ENCODE measurements at places on chromosomes 4 and X.

DNA sequence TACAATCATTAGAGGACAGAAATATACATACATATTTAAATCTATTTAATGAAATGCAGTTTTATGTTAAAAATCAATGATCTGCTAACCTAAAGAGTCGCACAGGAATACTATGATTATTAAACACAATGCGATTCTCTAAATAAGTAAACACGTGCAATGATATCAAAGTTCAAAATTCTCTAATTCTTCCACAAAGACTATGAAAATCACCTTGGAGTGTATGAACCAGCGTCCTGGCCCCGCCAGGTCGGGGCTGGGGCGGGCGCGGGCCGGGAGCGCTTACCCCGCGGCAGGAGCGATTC lies 608 bp upstream of the FAM200B start:
- no peak for DNase-seq
- peak overlapping the region; percentile 77 for H3K4me3 ChIP-seq
- peak overlapping the region; percentile 89 for H3K27ac ChIP-seq
- no peaks in the 10 kb centered on the region for H3K36me3 ChIP-seq
- H3K4me1 ChIP-seq: peaks cover 5% of the 10 kb centered on the region

- H3K27ac ChIP-seq: no peak overlapping the region
- no peaks in the 10 kb centered on the region for H3K4me1 ChIP-seq
- no peak overlapping the region for H3K4me3 ChIP-seq
- H3K27me3 ChIP-seq: no peaks in the 10 kb centered on the region
- DNase-seq: no peak
These were observed 58.7 kb downstream of the TSPAN5 start for GRCh38 chr4:98599617-98600205.

- DNase-seq: no peak
- H3K36me3 ChIP-seq: no peaks in the 10 kb centered on the region
- H3K27ac ChIP-seq: no peak overlapping the region
- peaks cover 3% of the 10 kb centered on the region for H3K4me1 ChIP-seq
These were observed 41.9 kb downstream of the F11 start for GRCh38 chr4:186307916-186308315.

DNA sequence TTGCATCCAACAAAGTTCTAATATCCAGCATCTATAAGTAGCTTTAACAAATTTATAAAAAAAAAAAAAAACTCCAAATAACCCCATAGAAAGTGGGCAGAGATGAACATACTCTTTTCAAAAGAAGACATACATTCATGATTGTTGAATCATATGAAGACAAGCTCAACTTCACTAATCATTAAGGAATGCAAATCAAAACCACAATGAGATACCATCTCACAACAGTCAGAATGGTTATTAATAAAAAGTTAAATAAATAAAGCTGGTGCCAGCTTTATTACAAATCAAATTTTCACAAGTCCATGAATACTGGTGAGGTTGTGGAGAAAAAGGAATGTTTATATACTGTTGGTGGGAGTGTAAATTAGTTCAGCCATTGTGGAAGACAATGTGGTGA lies 592.0 kb downstream of the IQCM start:
- DNase-seq: no peak
- H3K36me3 ChIP-seq: no peaks in the 10 kb centered on the region
- H3K4me3 ChIP-seq: no peak overlapping the region
- no peaks in the 10 kb centered on the region for H3K27me3 ChIP-seq

GRCh38 chr4:145819853-145820181 lies 118.8 kb downstream of the ZNF827 start:
- H3K4me1 ChIP-seq: peaks cover 6% of the 10 kb centered on the region
- DNase-seq: no peak
- H3K36me3 ChIP-seq: peaks cover under 1% of the 10 kb centered on the region
- no peaks in the 10 kb centered on the region for H3K27me3 ChIP-seq
- no peak overlapping the region for H3K4me3 ChIP-seq

GRCh38 chrX:40897718-40898270 lies 162.5 kb upstream of the MED14 start:
- H3K4me3 ChIP-seq: no peak overlapping the region
- no peaks in the 10 kb centered on the region for H3K4me1 ChIP-seq
- peaks cover 3% of the 10 kb centered on the region for H3K27me3 ChIP-seq
- no peak overlapping the region for H3K27ac ChIP-seq

- H3K36me3 ChIP-seq: no peaks in the 10 kb centered on the region
- H3K4me1 ChIP-seq: peaks cover 9% of the 10 kb centered on the region
- H3K27me3 ChIP-seq: peaks cover 18% of the 10 kb centered on the region
- peak; percentile 72 for DNase-seq
- H3K4me3 ChIP-seq: no peak overlapping the region
These were observed 35.6 kb downstream of the GEMIN8 start for GRCh38 chrX:13994104-13994503.

- no peak overlapping the region for H3K27ac ChIP-seq
- no peaks in the 10 kb centered on the region for H3K36me3 ChIP-seq
- DNase-seq: no peak
- peaks cover 2% of the 10 kb centered on the region for H3K27me3 ChIP-seq
These were observed 14.9 kb downstream of the RAB33A start for GRCh38 chrX:130186651-130187050.

GRCh38 chrX:15758140-15758539 lies 20.1 kb downstream of the CA5B start:
- no peak overlapping the region for H3K4me3 ChIP-seq
- no peaks in the 10 kb centered on the region for H3K36me3 ChIP-seq
- H3K4me1 ChIP-seq: no peaks in the 10 kb centered on the region
- DNase-seq: no peak
- no peak overlapping the region for H3K27ac ChIP-seq

DNA sequence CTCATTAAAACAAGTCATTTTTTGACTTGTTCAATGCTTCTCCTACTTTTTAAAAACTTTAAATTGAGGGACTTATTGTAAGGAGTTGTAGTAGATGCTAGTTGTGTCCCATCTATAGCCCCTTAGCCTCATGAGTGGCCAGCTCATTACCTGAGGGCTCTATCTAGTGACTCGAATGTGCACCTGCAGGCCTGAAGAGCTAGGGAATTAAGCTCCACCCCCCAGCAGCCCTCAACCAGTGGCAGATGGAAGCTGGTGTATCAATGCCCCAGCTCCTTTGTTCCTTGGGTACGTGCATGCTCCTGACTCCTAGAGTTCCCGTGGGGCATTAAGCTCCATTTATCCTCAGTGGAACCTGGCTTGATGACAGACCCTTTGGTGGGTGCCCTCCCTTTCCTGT lies 146.7 kb upstream of the FAM9B start:
- peaks cover 2% of the 10 kb centered on the region for H3K27me3 ChIP-seq
- DNase-seq: no peak
- H3K4me3 ChIP-seq: no peak overlapping the region
- H3K27ac ChIP-seq: no peak overlapping the region
- H3K36me3 ChIP-seq: no peaks in the 10 kb centered on the region
- H3K4me1 ChIP-seq: no peaks in the 10 kb centered on the region

- no peak overlapping the region for H3K27ac ChIP-seq
- H3K4me1 ChIP-seq: no peaks in the 10 kb centered on the region
- no peak for DNase-seq
- H3K36me3 ChIP-seq: no peaks in the 10 kb centered on the region
These were observed 105.6 kb downstream of the APOOL start for GRCh38 chrX:85109235-85109634.

DNA sequence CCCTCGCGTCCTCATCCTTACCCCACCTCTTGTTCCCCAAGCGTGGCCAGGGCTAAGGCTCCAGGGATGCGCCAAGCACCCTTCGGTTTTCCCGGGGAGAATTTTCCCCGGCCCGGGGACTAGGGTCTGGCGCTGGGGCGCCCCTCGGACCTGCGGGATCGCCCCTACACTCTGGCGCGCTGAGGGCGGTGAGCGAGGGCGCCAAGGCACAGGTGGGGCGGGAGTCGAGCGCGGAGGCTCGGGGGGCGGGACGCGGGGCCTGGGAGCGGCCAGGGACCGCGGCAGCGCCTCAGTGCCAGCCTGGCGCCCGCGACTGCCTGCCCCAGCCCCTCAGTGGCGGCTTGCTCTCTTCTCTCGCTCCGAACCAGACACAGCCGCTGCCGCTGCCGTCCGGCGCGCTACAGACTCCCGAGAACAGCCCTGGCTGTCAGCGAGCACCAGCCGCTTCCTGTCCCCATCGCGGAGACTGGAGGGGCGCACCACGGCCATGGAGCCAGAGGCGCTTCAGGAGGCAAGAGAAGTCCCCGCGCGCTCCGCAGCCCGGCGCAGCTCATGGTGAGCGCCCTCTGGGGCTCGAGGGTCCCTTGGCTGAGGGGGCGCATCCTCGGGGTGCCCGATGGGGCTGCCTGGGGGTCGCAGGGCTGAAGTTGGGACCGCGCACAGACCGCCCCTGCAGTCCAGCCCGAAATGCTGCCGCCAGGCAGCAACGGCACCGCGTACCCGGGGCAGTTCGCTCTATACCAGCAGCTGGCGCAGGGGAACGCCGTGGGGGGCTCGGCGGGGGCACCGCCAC lies at the start of gene DRD5:
Gene DRD5, plus strand, starts transcription at position 292 of the 793 bp plus-strand sequence. Its CDS starts 396 bp downstream, at position 688.
- H3K27me3 ChIP-seq: peaks cover 14% of the 10 kb centered on the region
- H3K27ac ChIP-seq: no peak within 1 kb of the TSS
- H3K36me3 ChIP-seq: no peaks in the 10 kb centered on the region
- DNase-seq: no peak

DNA sequence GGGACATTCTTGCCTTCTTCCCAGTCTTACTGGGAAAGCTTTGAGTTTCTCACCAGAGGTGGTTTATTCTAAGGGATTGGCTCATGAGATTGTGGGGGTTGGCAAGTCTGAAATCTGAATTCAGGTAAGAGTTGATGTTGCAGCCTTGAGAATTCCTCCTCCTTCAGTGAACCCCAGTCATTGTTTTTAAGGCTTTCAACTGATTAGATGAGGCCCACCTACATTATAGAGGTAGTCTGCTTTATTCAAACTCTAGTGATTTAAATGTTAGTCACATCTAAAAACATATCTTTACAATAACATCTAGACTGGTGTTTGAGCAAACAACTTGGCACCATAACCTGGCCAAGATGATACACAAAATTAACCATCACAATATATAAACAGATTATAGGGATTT lies 156.5 kb upstream of the MED14 start:
- no peaks in the 10 kb centered on the region for H3K4me1 ChIP-seq
- peaks cover 3% of the 10 kb centered on the region for H3K27me3 ChIP-seq
- H3K4me3 ChIP-seq: no peak overlapping the region
- no peak overlapping the region for H3K27ac ChIP-seq
- H3K36me3 ChIP-seq: no peaks in the 10 kb centered on the region

GRCh38 chr4:109199585-109199984 lies 102.9 kb downstream of the COL25A1 start:
- H3K36me3 ChIP-seq: no peaks in the 10 kb centered on the region
- H3K27ac ChIP-seq: no peak overlapping the region
- H3K4me1 ChIP-seq: no peaks in the 10 kb centered on the region

GRCh38 chr4:114383721-114384120 lies 214.9 kb upstream of the UGT8 start:
- DNase-seq: no peak
- H3K27ac ChIP-seq: no peak overlapping the region

- no peak for DNase-seq
- no peaks in the 10 kb centered on the region for H3K36me3 ChIP-seq
- no peak overlapping the region for H3K4me3 ChIP-seq
- no peaks in the 10 kb centered on the region for H3K4me1 ChIP-seq
- no peak overlapping the region for H3K27ac ChIP-seq
These were observed 12.6 kb downstream of the TREX2 start for GRCh38 chrX:153433161-153433680.

DNA sequence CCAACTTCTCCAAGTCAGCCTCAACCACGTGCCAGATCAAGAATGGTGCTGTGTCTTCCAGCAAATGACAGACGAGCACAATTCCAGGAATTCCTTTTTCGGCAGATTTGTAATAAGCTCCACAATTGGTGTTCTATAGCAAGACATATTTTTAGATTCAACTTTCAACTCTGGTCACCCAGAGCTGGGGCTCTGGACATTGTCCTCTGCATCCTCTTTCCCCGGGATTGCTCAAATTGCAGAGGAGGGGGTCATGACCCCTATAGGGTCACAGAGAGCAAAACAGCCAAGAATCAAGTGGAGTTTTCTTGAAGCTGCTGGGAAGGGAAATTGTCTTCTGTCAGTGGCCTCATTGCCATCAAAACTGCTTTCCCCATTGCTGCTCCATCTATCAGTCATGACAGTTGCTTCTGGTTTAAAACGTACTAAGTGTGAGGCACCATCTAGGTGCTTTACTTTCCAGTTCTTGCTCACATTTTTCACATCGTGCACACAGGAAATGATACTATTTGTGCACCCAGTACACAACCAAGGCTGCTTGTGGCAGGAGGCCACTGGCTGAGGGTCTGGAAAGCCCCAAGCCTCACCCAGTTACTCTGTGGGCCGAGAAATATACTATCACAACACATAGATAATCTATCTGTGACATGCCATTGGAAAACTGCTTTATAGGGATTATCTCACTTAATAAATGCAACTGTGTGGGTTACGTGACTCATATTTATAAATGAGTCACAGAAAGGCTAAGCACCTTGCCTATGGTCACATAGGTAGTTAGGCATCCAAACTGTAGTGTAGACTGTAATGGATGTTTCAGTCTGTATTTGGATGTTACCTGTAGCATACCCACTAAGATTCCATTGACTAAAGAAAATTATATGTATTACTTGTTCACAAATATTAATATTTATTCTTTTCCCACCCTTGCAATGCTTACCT lies 91.7 kb upstream of the PHOX2B start:
- DNase-seq: no peak
- H3K4me1 ChIP-seq: no peaks in the 10 kb centered on the region
- no peaks in the 10 kb centered on the region for H3K27me3 ChIP-seq

DNA sequence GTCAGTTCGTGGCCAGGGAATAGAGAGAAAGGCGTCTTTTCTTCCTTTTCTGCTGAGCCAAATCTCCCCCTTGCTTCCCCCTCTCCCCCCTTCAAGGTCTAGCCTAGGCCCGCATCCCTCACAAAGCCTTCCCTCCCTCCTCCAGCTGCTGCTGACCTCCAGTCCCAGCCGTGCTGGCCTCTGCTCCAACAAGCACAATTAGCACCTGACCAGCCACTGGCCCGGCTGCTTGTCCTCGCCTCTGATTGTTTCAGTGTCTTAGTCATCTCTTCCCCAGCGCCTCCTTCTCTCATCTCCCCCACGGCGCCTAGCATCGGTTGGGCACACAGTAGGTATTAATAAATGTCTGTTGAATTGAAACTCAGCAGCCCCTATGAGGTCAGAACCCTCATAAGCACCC lies 4.2 kb downstream of the ELF4 start:
- no peak for DNase-seq
- H3K27me3 ChIP-seq: peaks cover 15% of the 10 kb centered on the region
- H3K36me3 ChIP-seq: peaks cover 2% of the 10 kb centered on the region
- peaks cover 19% of the 10 kb centered on the region for H3K4me1 ChIP-seq

DNA sequence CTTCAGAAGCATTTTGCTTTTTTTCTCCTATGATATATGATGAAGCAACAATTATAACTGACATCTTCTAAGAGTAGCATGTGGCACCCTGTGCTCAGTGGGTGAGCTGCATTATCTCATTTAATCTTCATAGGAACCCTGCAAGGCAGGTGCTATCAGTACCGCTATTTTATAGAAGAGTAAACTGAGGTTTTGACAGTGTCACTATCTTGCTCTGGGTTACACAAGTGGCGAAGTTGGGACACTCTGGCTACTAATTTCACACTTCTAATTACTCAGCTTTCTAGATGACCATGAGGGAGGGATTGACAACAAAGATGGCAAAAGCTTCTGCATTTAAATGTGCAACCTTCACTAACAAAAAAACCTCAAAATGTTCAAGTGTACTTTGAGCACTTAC lies 76.9 kb upstream of the CAMK2D start:
- H3K4me3 ChIP-seq: no peak overlapping the region
- H3K4me1 ChIP-seq: no peaks in the 10 kb centered on the region
- no peak overlapping the region for H3K27ac ChIP-seq

Measured in spinal cord (tissue), 10 donors.